ENCODE measurements at places on chromosomes 1 and 21.

DNA sequence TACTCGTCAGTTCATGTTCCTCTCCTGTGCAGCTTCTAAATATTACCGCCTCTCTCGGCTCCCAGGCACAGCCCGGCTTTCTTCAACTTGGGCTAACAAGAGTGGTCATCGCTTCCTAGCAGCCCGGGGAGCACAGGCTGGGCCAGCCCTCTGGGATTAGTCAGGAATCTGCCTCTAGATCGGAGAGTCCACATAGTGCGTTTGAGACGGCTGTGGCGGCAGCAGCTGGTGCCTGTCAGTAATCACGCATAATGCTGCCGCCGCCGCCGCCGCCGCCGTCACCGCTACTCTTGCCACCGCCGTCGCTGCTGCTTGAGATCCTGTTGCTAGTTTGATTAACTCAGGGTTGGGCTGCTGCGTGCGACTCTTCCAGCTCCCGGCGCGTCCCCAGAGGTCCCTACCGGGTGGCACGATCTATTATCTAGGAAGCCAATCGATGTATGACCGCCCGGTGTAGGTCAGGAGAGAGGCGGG is at the start of gene RXRG:
TSS of gene RXRG (minus strand) at position 230 of the 474 bp plus-strand sequence. CDS start 233 bp downstream, outside the sequence.
- DNase-seq: no peak

DNA sequence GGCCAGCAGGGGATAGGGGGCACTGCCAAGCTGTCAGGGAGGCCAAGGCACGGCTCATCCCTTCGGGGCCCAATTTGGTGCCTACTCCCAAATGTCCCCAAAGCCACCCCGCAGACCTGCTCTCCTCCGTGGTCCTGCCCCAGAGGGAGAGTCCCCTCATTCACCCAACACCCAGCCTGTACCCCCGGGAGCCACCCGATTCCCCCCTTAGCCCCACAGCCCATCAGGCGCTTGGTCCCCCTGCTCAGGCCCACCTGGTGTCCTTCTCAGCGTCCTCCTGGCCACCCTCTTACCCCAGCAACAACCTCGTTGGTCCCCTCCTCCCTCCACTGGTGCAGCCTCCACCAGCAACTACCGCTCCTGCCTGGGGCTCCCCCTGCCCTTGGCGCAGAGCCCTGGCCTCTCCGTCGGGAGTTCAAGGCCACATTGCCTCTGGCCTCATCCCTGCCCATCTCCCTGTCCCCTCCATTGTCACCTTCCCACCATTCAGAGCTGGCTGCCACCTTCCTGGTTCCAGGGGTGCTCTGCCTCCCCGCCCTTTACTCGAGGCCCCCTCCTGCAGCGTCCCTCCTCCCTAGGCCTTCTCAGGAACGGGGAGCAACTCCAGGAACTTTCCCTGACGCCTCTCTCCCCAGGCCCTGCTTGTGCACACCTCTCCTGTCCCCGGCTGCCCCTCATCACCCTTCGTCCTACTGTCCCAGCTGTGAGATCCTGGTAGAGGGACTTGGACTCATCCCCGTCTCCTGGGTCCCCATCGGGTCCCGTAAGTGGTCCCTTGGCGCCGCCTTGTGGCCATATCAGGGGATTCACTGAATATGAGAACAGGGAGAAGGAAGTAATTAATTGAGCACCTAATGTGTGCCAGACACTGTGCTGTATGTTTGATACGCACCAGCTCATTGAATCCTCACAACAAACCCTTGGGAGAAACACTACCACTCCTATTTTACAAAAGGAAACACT is 73.9 kb downstream of the RAP1GAP start:
- peak; percentile 73 for DNase-seq

- DNase-seq: no peak
These were observed 1.4 kb downstream of the WDTC1 start for GRCh38 chr1:27235827-27236226.

DNA sequence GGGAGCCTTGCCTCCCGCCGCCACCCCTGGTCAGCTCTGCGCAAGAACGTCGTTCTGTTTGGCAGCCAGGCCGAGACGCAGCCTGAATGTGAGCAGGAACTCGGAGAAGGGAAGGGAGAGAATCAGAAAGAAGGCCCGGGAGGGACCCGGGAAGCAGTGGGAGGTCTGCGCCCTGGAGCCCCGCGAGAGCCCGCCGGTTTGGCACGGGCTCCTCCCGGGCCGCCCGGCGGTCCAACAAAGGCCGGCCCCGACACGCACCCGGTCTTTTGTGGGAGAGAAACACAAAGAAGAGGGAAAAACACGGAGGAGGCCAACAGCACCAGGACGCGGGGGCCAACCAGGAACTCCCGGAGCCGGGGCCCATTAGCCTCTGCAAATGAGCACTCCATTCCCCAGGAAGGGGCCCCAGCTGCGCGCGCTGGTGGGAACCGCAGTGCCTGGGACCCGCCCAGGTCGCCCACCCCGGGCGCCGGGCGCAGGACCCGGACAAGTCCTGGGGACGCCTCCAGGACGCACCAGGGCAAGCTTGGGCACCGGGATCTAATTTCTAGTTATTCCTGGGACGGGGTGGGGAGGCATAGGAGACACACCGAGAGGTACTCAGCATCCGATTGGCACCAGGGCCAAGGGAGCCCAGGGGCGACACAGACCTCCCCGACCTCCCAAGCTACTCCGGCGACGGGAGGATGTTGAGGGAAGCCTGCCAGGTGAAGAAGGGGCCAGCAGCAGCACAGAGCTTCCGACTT is 2.7 kb upstream of the OLIG2 start:
- DNase-seq: peak; percentile 31

DNA sequence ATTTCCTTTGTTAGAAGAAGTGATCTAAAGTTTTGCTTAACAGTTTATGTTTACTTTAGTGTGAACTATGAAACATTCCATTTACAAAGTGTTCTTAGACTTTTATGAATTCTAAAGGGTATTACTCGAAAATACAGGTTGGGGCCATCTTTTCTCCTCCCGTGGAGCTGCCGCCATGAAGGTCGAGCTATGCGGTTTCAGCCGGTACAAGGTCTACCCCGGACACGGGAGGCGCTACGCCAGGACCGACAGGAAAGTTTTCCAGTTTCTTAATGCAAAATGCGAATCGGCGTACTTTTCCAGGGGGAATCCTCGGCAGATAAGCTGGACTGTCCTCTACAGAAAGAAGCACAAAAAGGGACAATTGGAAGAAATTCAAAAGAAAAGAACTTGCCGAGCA is 39.8 kb downstream of the DENND1B start:
- DNase-seq: no peak

DNA sequence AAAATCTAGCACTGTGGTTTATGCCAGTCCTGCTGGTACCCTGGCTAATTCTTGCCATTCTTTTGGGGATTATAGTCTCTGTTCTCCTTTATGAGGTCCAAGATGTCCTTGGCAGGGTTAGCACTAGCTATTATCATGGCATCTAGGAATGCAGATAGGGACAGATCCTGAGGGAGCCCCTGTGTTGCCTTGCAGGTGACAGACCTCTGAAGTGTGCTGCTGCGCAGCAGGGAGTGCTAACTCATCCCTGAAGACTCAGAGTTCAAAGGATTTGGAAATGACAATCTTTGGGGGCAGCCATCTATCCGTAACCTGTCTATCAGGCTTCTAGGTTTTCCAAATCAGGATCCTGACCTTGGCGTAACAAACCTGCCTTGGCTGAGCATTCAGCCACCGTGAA is 16.3 kb downstream of the ZFYVE9 start:
- DNase-seq: no peak

DNA sequence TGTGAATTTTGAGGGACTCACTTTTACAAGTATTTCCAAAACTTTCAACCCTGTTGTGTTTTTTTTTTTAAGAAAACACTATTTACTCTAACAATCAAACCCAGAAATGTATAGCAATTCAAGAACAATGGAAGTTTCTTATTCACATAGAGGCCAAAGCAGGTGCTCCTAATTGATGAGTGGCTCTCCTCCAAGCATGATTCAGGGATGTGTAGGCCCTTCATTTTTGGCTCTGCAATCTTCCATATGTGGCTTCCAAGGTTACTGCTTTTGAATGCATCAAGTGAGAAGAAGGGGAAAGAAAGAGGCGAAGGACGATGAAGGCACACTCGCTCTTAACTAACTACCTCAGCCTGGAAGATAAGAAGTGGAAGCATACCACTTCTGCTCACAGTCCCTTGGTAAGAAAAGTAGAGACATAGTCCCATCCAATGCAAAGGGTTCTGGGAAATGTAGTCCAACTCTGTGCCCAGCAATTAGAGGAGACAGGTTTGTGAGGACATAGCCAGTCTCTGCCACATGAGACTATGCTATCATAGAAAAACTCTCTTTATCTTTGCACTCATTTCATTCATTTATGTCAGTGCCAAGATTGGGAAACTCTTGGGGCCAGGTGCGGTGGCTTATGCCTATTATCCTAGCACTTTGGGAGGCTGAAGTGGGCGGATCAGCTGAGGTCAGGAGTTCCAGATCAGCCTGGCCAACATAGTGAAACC is 46.0 kb downstream of the OPTC start:
- no peak for DNase-seq

- DNase-seq: no peak
These were observed 9.4 kb downstream of the ZC3H12A start for GRCh38 chr1:37483785-37484184.

- DNase-seq: no peak
These were observed 221.6 kb downstream of the LTN1 start for GRCh38 chr21:28770867-28771661.

DNA sequence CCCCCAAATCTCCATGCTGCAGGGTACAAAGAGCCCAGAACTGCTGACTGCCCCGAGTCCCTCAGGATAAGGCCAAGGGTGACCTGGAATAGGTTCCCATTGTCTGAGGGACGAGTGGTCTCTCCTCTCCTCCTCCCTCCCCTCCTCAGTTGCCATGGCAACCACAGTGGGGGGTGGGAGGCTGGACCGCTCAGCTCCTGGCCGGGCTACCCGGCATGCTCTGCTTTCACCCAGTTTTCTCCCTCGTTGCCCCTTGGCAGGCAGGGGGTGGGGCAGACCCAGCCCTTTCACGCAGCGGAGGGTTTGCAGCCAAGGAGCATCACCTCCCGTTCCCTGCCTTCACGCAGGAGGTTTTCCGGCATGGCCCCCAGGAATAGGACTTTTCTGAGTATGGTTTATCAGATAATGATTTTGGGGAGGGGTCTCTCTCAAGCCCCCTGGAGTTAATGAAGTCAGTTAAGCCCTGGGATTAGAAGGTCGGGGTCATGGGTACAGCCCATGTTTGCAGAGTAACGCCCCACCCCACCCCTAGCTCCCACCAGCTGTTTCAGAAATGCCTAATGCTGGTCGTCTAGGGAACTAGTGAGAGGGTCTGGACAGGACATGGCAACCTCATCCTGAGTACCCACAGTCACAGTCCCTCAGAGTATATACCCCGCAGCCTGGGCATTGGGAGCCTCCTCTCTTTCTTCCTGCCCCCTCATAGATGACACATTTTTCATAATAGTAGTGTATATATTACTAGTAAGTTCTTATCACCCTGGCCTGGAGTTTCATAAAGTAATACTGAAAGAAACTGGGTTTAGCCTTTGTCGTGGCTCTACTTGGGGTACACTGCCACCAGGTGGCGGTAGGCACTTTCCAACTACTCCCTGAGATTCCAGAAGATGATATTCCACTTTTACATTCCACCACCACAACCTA is 20.7 kb downstream of the C1QB start:
- DNase-seq: peak; percentile 66

DNA sequence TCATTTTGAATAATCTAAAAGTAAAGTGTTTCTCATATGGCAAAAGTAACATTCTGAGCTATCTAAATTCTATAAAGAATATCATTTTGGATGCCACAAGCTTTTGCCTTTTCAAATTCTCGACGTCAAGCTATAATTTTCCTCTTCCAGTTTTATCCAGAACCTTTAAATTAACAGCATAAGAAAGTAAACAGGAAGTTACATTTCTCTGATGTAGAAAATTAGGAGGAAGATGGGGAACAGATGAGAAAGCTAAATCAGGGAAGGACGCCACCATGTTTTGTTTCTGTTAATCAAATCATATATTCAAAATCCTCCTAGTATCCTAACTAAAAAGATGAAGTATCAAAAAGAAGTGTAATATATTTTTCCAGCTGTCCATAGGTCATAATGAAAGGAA is 8.8 kb upstream of the CAMSAP2 start:
- no peak for DNase-seq

GRCh38 chr1:98184856-98185255 is 264.0 kb upstream of the DPYD start:
- no peak for DNase-seq

DNA sequence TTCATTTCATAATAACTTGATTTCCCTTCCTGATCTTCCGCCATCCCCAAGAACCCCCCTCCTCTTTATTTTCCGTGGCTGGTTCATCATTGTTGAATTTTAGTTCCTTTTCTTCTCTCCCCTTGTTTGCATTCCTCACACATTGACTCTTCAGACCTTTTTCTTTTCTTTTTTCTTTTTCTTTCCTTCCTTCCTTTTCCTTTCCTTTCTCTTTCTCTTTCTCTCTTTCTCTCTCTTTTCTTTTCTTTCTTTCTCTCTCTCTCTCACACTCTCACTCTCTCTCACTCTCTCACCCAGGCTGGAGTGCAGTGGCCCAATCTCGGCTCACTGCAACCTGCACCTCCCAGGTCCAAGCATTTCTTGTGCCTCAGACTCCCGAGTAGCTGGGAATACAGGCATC is 231.3 kb downstream of the FMN2 start:
- DNase-seq: no peak

- no peak for DNase-seq
These were observed 9.8 kb upstream of the VWA5B1 start for GRCh38 chr1:20280906-20281305.

All from GM13976 (cell line).